ENCODE measurements at places on chromosomes 1 and 21. TPM values are rescaled to one million over a fixed set of nuclear protein-coding genes. Genes with fewer than 3 reads are reported as not detected.

The DESI2 gene
- total RNA-seq = 14.4 TPM

The S100A12 gene
- total RNA-seq = 35.2 TPM

The ACAP3 gene
- 17.9 TPM for total RNA-seq

The NAV1 gene
- 2.0 TPM for total RNA-seq

The HAO2 gene
- 377 TPM for total RNA-seq

The AIM2 gene
- total RNA-seq = 0.42 TPM

The CFAP107 gene
- not detected for total RNA-seq

The RXRG gene
- not detected for total RNA-seq

The CDC20 gene
- 73.4 TPM for total RNA-seq

The EGLN1 gene
- 26.1 TPM for total RNA-seq

The AJAP1 gene
- under 0.01 TPM for total RNA-seq

The OR2M3 gene
- not detected for total RNA-seq

The RSPO1 gene
- total RNA-seq = 0.14 TPM

The ANKRD34A gene
- total RNA-seq = not detected

The SASS6 gene
- total RNA-seq = 5.9 TPM

The ADGRL2 gene
- 37.9 TPM for total RNA-seq

The RHEX gene
- 0.67 TPM for total RNA-seq
